MV-4-11 (cell line): ENCODE measurements at places on chromosomes 11 and 22.

GRCh38 chr11:64771861-64772260, 6.5 kb downstream of the SF1 start:
- DNase-seq: peak; percentile 86

GRCh38 chr11:45484326-45484883, 181.0 kb downstream of the CHST1 start:
- no peak for DNase-seq

- no peak for DNase-seq
Measured at GRCh38 chr11:535210-535518, 212 bp downstream of the HRAS start.

DNA sequence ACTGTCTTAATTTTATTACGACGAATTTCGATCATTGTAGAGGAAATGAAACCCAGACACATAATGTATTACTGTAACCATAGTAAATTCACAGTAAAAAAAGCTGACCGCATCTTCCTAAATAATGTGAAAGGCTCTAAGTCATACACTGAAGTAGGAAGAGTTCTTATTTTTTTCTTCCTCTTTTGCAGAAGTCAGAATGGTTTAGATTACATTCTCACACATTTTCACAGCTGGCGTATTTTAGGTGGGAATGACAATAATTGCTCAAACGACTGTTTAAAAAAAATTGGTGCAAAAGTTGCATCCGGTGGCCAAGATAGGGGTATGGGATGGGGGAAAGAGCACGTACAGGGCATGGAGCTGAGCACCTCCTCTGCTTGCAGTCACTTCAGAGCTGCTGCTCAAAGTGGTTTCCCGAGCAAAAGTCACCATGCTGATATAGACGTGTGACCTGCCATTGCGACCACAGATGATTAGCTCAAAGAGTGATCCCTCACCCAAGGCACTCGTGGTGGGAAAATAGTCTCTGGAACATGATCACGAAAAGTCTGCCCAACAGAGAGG, 35.3 kb downstream of the MMP13 start:
- peak; percentile 99 for DNase-seq

DNA sequence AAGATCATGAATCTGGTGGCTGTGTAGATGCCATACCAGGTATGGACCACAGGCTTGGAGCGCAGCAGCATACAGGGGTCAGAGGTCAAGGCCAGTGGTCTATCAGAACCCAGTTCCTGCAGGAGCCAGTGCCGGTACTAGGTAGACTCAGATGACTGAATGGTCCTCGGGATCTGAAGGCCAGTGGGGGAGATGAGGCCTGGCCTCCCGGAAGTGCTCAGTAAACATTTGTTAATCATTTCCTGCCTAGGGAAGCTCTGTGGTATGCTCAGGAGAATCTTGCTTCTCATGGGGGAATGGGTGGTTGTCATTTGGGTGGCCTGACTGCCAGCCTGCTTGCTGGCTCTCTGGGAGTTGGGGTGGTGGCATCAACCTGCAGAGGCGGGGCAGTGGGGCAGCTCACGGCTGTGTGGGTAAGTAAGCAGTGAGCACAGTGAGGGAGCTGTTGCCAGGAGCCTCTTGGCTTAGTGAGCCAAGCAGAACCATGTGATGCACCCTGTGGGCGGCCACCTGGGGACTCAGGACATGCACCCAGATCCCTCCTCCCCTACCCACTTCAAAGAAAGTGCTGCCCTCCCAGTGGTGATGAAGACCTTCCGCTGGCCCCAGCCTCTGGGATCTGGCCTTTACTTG, 33.0 kb downstream of the PTPRJ start:
- peak; percentile 64 for DNase-seq

DNA sequence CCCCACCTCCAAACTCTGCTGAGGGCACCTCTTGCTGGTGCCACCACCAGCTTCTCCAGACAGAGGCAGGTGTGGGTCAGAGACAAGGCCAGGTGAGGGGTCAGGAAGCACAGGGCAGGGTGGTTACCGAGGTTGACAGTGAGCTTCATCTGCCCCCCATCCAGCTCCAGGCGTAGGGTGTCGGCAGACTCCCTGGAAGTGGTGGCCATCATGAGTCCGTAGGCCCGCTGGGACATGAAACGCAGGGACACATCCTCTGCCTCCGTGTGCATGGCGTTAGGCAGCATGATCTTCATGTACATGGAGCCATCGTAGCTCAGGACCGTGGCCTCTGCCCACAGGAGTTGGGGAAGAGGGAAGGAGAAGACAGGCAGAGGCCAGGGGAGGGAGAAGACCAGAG, 62.8 kb downstream of the NRXN2 start:
- no peak for DNase-seq

DNA sequence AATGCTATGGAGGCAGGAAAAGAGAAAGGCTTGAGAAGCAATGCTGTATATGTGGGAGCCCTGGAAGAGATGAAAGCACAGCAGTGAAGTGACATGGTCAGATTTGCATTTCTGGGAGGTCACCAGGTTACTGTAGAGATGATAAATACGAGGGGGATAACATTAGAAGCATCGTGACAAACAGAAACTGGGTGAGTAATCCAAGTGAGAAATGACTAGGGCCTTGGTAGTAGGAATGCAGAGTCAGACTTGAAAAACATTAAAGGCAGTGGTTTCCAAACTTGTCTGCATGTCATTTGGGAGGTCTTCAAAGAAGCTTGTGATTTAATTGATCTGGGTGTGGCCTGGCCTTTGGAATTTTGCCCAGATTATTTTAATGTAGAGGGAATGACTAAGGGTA, 43.9 kb downstream of the CCDC34 start:
- DNase-seq: no peak

DNA sequence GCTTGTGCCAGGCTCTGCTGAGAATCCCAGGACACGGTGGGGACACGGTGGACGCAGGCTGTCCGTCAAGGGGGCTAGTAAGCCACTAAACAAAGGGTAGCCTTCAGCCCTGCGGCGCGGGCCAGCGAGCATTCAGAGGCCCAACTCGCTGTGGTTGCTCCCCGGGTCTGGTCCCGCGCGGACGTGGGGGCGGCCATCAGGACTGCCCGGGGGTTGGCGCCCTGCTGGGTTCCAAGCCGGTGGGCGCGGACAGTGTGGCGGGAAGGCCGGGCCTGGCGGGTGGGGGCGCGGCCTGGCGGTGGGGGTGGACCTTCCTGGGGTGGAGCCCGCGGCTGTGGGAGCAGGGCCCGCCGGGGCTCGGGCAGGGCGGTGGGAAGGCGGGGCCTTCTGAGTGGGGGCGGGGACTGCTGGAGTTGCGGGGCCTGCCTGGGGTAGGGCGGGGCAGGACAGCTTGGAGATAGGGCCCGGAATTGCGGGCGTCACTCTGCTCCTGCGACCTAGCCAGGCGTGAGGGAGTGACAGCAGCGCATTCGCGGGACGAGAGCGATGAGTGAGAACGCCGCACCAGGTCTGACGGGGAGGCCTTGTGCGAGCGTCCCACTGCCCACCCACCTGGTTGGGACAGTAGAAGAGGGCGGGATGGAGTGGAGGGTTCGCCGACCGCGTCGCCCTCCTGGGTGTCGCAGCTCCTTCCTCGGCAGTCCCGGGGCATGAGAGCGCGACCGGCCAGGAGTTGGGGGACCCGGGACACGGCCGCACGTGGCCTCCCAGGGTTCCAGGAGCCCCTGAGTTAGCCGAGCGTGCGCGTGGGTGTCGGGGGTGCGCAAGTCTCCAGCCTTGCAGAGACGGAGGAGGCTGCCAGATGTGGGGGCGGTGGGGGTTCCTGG, at the start of gene SERHL2:
TSS of gene SERHL2 (plus strand) at position 482 of the 887 bp plus-strand sequence. CDS start at position 547, 65 bp downstream.
- peak; percentile 56 for DNase-seq

DNA sequence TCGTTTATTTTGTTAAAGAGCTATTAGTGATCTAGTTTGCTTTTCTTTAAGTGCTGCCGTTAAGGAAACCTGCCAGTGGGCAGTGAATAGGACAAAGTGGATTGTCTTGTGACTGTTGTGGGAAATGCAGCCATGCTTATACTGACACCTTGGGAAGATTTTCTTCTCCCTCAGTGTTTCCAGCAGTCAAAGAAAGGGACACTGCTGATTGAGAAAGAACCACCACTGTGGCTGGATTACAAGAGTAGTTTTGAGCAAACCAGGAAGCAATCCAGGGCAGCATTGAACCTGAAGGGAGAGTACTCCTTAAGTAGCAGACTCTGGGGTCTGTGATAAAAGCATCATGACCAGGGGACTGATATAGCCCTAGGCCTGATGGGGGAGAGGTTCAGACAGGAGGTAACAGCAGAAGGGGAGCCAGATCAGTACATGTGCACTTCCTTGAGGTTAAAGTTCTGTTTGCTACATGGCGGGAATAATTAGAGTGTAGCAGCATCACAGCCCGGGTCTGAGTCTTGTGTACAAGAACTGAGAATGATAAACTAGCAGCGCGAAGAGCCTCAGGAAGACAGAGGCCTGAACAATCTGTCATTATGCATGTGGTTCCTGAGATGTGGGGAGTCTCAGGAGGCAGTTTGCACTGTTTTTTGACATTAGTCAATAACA, 167.8 kb downstream of the C11orf91 start:
- DNase-seq: no peak

DNA sequence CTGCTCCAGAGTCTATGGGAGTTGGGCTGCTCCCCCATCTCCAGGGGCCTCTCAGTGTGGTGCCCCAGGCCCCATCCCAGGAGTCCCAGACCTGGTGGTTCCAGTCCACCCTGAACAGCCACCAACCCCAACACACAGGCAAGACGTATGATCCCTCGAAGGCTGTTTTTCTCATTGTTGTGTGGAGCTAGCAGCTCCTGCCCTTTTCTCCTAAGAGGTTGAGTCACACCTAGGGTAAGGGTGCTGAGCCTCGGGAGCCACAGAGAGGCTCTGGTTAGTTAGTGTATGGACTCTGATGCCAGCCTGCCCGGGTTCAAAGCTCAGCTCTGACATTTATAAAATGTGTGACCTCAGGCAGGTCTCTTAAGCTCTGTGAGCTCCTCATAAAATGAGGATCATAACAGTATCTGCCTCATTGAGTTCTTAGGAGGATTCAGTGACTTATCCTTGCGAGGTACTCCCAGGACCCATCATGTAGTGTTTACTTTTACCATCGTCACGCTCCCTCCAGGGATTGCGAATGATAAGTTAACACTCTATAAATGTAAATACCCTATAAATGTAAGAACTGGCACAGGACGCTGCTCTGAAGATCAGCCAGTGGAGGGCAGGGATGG, 47.2 kb downstream of the FBLN1 start:
- DNase-seq: no peak

- no peak for DNase-seq
Measured at GRCh38 chr11:17371614-17372013, 16.8 kb downstream of the KCNJ11 start.

DNA sequence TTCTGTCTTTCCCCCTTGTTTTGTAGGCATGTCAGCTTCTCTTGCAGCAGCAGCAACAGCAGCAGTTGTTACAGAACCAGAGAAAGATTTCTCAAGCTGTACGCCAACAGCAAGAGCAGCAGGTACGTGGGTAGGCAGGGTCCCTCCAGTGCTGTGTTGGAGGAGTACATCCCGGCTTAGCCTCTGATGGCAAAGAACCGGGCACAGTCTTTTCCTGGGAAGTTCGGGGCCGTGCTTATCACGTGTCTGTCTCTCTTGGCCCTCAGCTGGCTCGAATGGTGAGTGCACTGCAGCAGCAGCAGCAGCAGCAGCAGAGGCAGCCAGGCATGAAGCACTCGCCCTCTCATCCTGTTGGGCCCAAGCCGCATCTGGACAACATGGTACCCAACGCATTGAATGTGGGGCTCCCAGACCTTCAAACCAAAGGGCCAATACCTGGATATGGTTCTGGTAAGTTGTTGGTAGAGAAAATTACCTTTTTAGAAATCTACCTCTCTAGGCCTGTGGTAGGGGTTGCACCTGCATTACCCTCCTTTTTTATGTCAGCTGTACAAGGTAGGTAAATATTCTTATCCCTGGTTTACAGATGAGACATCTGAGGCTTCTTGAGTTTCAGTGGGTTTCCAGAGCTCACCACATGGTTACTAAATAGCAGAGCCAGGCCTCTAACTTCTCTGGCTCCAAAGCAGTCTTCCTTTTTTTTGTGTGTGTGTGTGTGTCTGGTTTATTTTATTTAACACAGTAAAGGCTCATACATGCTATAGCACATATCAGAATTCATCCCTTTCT, 45.2 kb upstream of the ADSL start:
- no peak for DNase-seq

DNA sequence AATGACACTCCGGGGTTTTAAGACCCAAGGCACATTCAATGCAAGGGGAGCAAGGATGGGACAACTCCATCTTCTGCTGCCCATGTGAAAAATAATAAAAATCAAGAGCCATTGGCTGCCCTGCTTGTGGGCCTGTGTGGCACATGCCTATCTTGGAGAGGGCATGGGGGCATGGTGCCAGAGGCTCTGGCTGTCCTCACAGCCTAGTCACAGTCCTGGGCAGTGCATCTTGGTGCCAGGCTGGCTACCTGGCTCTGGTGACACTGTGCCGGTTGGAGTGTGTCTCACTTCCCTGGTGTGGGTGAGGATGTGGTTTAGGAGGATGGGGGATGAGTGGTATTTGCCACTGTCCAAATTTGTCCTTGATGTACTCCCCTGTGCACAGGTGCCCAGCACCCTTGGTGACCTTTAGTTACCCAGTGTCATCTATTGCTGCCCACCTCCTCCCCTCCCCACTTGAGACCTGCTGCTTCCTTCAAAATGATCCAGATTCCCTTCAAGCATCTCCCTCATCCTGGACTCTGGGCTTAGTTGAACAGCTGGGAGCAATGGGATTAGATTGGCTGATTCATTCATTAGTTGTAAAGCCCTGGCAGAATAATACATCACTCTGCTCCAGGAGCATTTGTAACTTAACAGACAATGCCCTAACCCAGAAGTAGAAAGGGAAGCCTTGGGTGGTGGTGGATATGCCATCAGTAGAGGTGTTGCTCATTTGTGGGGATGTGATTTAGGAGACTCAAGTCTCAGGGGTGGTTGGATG, 4.6 kb downstream of the TMEM86A start:
- DNase-seq: no peak

DNA sequence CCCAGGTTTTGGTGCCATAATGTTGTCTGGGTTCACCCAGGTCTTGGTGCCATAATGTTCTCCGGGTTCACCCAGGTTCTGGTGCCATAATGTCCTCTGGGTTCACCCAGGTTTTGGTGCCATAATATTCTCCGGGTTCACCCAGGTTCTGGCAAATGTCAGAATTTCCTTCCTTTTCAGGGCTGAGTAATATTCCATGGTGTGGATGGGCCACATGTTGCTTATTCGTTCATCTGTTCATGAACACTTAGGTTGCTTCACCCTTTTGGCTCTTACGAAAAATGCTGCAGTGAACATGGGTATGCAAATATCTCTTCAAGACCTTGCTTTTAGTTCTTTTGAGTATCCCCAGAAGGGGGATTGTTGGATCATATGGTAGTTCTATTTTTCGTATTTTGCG, 15.1 kb upstream of the GRAMD4 start:
- no peak for DNase-seq

DNA sequence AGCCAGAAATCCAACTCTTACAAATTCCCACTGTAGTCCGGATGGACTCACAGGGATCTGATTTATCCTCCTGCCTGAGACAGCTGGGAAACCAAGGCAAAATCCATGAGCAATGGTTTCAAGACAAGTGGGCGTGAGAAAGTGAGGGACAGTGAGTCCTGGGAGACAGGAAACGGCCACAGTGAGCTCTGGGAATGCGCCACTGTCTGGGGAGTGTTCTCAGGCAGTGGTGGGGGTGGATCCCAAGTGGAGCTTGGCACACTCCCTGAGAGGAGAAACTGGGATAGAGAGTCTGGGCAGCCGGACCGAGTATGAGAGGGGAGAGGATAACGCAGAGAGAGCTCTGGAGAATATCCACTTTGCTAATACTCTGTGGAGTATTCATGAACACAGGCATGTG, 9.8 kb downstream of the IL17REL start:
- no peak for DNase-seq

GRCh38 chr22:39449708-39450107, 7.1 kb upstream of the MGAT3 start:
- no peak for DNase-seq
